ENCODE measurements at places on chromosomes 4 and X.

- DNase-seq: no peak
Measured at GRCh38 chr4:123790681-123791080, 394.1 kb downstream of the SPRY1 start.

GRCh38 chr4:94722270-94722669, 35.5 kb upstream of the BMPR1B start:
- DNase-seq: no peak

GRCh38 chr4:134747108-134747805, 545.7 kb upstream of the PABPC4L start:
- no peak for DNase-seq

DNA sequence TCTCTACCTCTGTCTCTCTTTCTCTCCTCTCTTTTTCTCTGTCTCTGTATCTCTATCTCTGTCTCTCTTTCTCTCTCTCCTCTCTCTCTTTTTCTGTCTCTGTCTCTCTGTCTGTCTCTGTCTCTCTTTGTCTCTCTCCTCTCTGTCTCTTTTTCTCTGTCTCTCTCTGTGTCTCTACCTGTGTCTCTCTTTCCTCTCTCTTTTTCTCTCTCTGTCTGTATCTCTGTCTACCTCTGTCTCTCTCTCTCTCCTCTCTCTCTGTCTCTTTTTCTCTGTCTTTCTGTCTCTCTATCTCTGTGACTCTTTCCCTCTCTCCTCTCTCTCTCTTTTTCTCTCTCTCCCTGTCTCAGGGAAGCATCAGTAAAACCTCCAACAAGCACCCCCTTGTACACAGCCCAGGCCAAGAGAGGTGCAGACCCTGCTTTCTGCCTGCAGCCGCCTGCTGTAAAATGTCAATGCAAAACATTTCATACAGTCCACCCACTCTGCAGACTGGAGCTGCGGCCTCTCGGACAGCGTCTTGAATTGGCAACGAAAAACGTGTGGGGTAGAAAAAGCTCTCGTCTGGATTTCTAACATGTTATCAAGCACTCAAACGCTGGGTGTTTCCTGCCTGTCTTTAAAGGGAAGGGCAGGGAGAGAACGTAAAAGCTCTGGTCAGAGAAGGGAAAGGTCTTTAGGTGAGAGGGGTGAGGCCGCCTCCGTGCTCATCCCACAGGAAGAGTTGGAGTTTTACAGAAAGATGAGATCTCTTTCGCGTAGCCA, 3.7 kb upstream of the SHOX start:
- no peak for DNase-seq

DNA sequence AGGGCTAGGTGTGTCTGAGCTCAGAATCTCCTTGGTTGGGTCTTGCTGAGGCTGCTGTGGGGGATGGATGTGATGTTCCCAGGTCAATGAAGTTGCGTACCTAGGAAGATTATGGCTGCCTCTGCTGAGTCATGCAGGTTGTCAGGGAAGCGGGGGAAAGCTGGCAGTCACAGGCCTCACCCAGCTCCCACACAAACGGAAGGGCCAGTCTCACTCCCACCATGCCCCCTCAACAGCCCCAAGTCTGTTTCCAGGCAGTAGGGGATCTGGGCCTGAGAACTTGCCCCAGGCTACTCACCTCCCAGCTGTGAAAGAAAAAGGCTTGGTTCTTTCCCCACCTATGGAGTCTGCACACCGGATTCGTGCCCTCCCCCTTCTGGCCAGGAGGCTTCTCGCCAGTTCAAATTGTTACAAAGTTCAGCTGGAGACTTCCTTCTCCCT, 72.9 kb downstream of the WDR44 start:
- no peak for DNase-seq

- DNase-seq: no peak
Measured at GRCh38 chr4:44583393-44583792, 68.0 kb downstream of the YIPF7 start.

DNA sequence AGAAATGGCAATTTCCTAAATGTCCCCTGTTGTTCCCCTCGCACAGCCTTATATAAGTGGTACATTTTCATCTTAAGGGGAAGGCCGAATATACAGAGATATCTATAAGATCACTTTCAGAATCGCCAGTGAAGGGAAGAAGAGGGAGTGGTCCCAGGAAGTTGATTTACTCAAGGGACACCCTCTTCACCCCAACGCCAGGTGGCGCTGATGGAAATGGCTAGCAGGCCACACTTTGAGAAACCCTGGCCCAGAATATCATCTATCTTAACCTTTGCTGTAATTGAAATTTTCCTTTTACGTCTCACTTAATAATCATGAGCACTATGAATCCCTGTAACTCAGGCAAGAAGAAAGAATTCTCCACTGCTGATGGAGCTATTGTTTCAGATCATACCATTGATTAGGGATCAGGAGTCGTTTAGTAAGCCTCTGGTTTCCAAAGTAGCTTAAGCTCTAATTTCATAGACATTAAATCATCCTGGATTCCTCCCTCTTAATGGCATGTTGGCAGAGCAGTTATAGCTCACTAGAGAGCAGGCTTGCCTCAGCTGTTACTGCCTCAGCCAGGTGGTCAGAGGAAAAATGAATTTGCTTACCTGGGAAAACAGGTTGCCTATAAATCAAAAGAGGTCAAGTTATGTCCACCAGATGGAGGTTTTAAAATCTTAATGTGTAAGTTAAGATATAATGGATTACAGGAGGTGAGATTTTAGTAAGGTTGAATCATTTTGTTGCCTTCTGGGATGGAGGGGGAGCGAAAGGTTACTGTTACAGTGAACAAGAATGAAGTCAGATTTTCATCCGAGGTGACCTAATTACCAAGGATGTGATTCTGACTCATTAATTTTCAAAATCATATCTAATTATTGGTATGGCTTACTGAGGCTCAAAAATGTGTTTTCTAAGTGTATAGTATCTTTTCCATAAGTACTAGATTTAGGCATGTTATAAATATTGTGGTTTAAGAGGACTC, 941.2 kb upstream of the TENM3 start:
- DNase-seq: no peak

DNA sequence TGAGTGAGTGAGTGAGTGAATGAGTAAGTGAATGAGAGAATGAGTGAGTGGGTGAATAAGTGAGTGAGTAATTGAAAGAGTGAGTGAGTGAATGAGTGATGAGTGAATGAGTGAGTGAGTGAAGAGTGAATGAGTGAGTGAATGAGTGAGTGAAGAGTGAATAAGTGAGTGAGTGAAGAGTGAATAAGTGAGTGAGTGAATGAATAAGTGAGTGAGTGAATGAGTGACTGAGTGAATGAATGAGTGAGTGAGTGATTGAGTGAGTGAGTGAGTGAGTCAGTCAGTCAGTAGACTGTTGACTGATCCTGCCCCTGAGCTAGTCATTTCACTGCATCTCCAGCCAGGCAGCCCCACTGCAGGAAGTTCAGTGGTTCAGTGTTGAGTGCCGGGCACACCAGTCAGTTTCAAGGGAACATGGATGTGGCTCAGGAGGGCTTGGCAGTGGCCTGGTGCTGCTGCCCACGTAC, 228.4 kb upstream of the PSAPL1 start:
- DNase-seq: no peak

All from stimulated activated CD8-positive, alpha-beta memory T cell treated with anti-CD3 and anti-CD28 coated beads, Interleukin-12 subunit alpha, Interleukin-12 subunit beta, amount 100 ng/mL, for 1 hour (primary cell).